ENCODE measurements at places on chromosomes 3 and 15. TPM values are rescaled to one million over a fixed set of nuclear protein-coding genes. Genes with fewer than 3 reads are reported as not detected.

The ZNF717 gene
- polyA plus RNA-seq, result 4.6 TPM

The RHOV gene
- 87.8 TPM for polyA plus RNA-seq

The AGTR1 gene
- polyA plus RNA-seq, result 0.25 TPM

The CKMT1A gene
- polyA plus RNA-seq, result 32.5 TPM

The SAMMSON gene
- 0.46 TPM for polyA plus RNA-seq

The NOX5 gene
- 0.92 TPM for polyA plus RNA-seq

The SLC28A2 gene
- polyA plus RNA-seq, result 0.25 TPM

The ERC2 gene
- polyA plus RNA-seq, result 0.44 TPM

The CSK gene
- 33.4 TPM for polyA plus RNA-seq

The NDUFB5 gene
- 89.1 TPM for polyA plus RNA-seq

The LMAN1L gene
- not detected for polyA plus RNA-seq

The SLC15A2 gene
- polyA plus RNA-seq, result not detected

The TICRR gene
- 0.25 TPM for polyA plus RNA-seq

The ECE2 gene
- polyA plus RNA-seq, result not detected

The CACNA2D3 gene
- polyA plus RNA-seq, result 1.8 TPM

The SCN11A gene
- not detected for polyA plus RNA-seq

The TP63 gene
- 25.6 TPM for polyA plus RNA-seq

The DNAH1 gene
- 3.4 TPM for polyA plus RNA-seq
